ENCODE measurements at places on chromosomes 6 and 20.
A peak's percentile ranks its signal among the peaks of the same experiment; 100 is the strongest.

DNA sequence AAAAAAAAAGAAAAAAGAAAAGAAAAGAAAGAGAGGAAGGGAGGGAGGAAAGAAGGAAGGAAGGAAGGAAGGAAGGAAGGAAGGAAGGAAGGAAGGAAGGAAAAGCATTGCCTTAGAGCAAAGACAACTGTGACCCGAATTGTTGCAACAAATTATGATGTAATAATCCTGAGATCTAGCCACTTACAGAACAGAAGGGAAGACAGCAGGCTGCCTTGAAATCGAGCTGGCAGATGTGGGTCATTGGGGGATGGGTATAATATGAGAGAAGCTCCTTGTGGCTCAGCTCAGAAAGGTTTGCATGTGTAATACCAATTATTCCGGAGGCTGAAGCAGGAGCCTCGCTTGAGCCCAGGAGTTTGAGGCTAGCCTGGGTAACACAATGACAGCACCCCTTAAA lies 208.1 kb upstream of the PROKR2 start:
- no peak for DNase-seq

DNA sequence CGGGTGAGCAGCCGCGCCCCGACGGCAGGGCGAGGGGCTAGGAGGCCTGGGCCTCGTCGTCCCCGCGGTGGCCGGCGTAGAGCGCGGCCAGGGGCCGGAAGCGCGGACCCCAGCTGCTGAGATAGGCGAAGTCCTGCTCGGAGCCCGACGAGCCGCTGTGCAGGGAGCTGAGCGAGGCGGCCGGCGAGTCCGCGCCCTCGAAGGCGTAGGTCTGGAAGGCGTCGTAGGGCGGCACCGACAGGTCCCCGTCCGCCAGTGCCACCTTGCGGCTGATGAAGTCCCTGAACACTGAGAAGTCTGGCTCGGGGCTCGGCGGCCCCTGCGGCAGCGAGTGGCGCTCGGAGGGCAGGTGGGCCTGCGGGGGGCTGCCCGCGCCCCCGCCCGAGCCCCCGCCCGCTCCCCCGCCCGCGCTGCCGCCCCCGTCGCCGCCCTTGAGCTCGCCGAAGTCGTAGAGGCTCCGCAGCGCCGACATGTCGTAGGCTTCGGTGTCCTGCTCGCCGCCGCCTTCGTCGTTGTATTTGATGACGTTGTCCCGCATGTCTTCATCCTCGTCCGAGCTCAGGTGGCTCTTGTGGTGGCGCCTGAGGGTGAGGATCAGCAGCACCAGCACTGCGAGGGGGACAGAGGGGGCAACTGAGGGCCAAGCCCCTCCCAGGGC lies 56.5 kb downstream of the CD40 start:
- DNase-seq, result peak; percentile 68

DNA sequence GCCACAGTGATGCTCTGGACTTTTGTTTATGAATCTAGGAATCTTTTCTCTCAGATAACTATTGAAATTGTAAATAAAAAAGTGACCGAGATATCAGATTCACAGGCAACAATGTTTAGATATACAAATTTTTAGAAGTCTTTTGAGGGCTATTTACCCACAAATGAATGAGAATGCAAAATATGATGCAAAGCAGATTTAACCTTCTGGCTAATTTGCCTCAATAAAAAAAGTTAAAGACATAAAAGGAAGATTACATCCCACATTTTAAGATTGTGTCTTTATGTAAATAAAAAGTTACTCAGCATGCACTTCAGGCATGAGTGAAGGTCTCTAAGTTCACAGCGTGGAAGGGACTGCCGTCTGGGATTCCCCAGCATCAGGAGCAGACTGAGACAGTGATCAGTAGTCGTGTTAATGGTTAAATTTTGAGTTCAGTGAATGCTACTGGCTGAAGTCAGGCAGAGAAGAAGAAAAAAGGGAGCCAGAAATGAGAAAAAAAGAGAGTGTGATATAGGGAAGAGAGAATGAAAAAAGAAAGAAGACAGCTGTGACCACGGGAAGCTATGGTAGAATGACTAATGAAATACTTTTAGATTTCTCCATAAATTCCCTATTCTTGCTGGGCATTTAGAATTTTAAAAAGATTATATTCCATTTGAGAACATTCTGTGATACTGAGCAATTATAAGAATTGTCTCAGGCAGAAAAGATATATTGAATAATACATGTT lies 93.6 kb downstream of the MYB start:
- DNase-seq, result no peak

DNA sequence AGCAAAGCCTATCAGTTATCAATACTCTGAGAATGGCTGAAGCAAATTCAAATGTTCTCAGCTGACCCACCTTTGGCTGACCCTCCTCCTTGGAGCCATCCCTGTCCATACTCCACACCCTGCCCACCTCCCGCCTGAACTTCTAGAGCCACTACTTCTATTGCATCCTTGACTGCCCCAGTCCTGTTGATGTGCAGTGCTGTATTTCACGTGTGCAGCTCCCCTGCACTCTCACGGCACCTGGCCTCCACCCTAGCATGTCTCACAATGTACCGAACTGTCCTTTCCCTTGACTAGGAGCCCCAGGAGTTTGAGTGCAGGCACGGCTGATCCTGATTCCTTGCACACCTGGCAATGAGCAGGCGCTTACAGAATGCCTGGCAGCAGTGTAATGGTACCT lies 7.0 kb downstream of the CPXM1 start:
- DNase-seq, result no peak

GRCh38 chr20:63323357-63323981 lies 30.5 kb downstream of the COL20A1 start:
- DNase-seq, result no peak

- no peak for DNase-seq
Measured at GRCh38 chr6:72977114-72977513, 248.2 kb downstream of the KHDC1L start.

DNA sequence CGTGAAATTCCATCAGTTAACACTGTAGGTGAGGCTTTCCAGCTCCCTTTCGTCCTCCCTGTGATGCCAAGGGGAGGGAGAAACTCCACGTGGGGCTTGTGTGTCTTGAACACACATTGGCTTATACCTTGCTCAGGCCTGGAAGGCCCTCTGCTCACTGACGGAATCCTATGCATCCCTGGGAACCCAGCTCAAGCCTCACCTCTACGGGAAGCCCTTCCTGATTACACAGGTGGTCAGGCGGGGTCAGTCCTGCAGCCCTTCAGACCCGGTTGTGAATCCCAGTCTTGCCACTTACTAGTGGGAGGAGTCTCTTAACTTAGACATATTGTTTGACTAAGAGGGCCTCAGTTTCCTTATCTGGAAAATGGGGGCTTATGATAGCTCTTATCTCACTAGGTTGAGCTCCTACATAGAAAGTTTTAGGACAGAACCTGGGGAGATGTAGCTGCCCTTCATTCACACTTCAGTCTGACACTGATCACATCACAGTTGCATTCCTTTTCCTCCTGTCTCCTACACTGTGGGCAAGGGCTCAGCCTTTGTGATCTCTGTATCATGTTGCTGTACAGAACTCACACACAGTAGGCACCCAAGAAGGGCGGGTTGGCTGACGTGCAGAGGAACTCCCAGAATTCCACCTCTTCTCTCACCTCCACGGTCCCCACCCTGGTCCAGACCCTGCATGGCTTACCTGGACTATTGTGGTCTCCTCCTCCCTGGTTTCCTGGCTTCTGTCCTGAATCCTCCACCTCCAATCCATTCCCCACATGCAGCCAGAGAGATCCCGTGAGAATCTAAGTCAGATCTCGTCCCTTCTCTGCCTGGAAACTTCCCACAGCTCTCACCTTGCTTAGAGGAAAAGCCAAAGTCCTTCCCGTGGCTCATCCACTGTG lies 129.6 kb downstream of the CEBPB start:
- no peak for DNase-seq

Data from stimulated activated naive CD4-positive, alpha-beta T cell treated with Interleukin-2 at 50 U/mL for 16 hours (primary cell).